ENCODE measurements at places on chromosomes 2 and 18. TPM values are rescaled to one million over a fixed set of nuclear protein-coding genes. Genes with fewer than 3 reads are reported as not detected.

Gene FNDC4
- 8.4 TPM for polyA plus RNA-seq

Gene AQP12B
- 0.29 TPM for polyA plus RNA-seq

Gene HOXD13
- polyA plus RNA-seq = 0.10 TPM

- DNase-seq = no peak
Observed at GRCh38 chr2:46684661-46685060, 205.3 kb downstream of the TMEM247 start.

- no peak for DNase-seq
Observed at GRCh38 chr2:151833984-151834383, 5.8 kb upstream of the ARL5A start.

Gene TLK1
- polyA plus RNA-seq = 65.2 TPM

DNA sequence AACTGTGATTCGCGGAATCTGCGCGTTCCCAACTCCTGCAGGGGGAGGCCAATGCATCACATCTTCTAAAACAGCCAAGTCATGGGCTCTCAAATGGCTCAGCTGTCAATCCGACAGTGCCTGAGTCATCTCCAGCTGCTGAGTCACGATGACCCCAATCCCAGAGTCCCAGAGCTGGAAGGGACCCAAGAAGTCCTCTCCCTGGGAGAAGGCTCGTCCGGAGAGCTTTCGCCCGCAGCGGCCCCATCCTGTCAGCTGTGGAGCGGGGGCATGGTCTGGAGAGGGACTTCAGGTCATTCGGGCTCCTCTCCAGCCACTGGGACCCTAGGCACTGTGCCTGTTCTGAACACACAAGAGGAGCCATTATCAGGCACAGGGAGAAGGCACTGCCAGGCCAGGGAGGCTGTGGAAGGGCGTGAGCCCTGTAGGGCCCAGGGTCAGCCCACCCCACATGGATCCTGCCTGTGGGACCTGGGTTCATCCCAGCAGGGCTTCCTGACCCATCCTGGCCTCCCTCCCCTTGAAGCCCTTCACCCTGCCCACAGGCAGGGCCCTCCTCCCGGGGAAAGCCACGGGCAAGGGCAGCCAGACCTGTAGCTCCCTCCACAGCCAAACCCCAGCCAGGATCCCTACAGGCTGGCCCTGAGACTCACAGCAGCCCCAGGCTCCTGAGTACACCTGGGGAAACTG is 47.6 kb upstream of the GPC1 start:
- no peak for DNase-seq

GRCh38 chr2:3260959-3261358 is 116.7 kb downstream of the EIPR1 start:
- DNase-seq = no peak

- no peak for DNase-seq
Observed at GRCh38 chr2:105714141-105714540, 30.6 kb upstream of the NCK2 start.

- DNase-seq = no peak
Observed at GRCh38 chr18:35835366-35835765, 137.1 kb upstream of the RMP24 start.

GRCh38 chr2:8300216-8300615 is 381.6 kb upstream of the ID2 start:
- no peak for DNase-seq

- no peak for DNase-seq
Observed at GRCh38 chr18:43933177-43933576, 655.9 kb upstream of the SYT4 start.

Gene RAB11FIP5
- polyA plus RNA-seq = 48.1 TPM

GRCh38 chr2:95268211-95269035 is 5.8 kb upstream of the PROM2 start:
- DNase-seq = no peak

Data from left renal pelvis (tissue), 4 donors.